ENCODE measurements at places on chromosomes 2 and 18. TPM values are rescaled to one million over a fixed set of nuclear protein-coding genes. Genes with fewer than 3 reads are reported as not detected.

DNA sequence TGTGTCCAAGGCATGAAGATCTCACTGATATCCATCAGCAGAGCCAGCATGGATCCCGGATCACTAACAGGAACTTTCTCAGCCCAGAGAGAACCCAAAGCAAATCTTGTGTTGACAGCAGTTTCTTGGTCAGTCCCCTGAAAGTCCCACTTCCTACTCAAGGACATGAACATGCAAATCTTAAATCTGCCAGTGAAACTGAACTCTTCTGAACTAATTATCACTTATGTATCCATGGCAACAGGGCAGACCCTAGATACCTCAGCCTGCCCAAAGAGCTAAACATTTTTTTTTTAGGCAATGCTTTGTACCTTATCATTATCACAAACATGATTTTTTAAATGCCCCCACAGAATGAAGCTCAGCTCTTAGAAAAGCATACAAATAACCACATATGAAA is 127.8 kb upstream of the DDX18 start:
- DNase-seq = no peak

DNA sequence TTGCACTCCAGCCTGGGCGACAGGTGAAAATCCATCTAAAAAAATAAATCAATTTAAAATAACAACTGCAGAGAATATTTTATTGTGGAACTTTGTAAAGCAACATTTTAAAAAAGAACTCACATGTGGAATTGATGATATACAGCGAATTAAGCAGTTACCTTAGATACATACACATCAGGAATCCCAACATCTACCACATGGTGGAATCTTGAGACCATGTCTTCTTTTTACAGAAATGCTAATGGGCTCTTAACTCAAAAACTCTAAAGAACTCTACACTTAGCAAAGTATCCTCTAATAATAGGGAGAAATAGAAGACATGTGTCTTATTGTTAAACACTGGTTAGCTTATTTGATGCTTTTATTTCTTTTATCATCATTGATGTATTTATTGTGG is 373.6 kb downstream of the CDH7 start:
- DNase-seq = no peak

DNA sequence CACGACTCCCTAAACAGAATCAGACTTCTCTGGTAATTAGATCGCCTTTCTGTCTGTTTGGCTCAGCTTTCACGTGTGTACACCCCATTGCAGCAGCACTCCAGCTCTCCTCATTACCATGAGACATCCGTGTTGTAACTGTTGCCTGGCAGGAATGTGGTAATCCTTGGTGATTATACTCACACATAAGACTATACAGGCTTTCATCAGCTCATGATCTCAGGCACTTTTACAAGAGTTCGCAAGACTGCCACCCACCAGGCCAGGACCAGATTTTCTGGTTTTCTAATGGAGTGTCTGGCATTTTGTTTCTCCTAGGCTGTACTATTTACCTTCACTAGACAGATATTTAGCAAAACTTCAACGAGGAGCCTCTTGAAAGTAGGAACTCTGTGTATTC is 50.2 kb downstream of the ACVR1 start:
- peak; percentile 89 for DNase-seq

Gene CYTIP
- total RNA-seq = under 0.01 TPM

Gene ALPG
- not detected for total RNA-seq
